ENCODE measurements at places on chromosomes 13 and 19.

GRCh38 chr13:48429886-48430285 lies 17.0 kb upstream of the LPAR6 start:
- no peak for DNase-seq

DNA sequence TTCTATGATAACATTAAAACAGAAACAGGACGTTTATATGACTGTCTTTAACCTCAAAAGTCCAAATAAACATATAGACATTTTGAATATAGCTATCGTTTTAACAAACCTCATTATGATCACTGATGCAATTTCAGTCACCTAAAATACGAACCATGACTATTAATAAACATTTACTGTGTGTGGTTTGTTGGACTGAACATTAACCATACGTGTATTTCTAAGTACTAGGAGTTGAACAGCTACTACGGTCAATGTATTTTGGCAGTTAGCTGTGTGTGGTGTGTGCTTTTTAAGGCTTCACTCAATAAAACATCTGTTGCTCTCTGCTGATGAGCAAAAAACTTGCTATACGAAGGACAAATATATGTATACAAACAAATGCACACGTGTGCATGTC lies 281.4 kb downstream of the ABCC4 start:
- DNase-seq = no peak

GRCh38 chr19:12984683-12985048 lies 10.6 kb upstream of the NFIX start:
- DNase-seq = no peak

DNA sequence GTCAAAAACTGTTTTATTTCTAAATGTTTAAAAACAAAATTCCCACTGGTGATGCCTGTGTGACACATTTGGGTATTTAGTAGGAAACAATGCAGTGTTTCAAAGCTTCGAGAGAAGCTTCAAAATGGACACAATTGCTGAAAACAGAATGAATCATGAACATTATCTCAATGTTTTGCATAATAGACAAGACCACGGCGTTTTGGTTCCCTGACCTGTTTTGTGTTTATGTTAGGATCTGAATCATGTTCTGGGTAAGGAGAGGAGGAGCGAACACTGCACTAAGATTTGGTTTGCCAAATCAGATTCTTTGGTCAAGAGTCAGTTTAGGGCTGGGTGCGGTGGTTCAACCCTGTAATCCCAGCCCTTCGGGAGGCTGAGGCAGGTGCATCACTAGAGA lies 42.2 kb downstream of the IFT88 start:
- no peak for DNase-seq

GRCh38 chr13:76440568-76440967 lies 445.6 kb downstream of the KCTD12 start:
- no peak for DNase-seq

GRCh38 chr13:76693086-76693485 lies 193.1 kb downstream of the KCTD12 start:
- DNase-seq = no peak

DNA sequence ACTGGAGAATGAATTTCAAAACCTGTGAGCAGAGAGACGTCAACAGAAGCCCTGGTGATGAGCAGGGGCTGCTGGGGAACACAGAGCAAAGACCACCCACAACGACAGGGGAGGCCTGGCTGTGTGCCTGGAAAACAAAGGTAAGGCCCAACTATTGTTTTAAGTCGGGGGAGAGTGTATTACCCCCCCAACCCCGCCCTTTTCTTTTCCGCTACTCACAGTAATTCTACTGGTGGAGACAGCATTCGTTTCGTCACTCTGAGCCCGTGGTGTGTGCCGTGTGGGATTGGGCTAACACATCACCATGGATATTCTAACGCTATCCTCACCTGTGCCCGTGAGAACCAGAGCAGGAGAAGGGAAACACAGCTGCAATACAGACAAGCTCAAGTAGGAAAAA lies 18.6 kb upstream of the ADPRHL1 start:
- DNase-seq = no peak

DNA sequence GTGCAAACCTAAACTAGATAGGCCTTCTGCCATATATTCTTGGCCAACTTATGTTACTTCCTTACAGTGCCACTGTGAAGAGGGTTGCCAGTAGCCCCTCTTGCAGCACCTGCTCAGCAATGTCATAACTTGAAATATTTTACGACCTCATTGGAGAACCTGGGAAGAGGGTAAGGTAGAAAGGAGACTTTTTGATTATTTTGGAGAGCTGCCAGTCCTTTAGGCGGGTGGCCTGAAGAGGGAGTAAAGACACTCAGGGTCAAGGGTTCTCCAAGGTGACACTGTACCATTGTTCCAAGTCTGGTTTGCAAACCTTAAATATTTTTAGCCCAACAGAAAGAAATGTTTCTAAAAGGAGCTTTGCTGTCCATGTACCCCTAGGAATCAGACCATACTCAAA lies 118.3 kb downstream of the FLT1 start:
- no peak for DNase-seq

DNA sequence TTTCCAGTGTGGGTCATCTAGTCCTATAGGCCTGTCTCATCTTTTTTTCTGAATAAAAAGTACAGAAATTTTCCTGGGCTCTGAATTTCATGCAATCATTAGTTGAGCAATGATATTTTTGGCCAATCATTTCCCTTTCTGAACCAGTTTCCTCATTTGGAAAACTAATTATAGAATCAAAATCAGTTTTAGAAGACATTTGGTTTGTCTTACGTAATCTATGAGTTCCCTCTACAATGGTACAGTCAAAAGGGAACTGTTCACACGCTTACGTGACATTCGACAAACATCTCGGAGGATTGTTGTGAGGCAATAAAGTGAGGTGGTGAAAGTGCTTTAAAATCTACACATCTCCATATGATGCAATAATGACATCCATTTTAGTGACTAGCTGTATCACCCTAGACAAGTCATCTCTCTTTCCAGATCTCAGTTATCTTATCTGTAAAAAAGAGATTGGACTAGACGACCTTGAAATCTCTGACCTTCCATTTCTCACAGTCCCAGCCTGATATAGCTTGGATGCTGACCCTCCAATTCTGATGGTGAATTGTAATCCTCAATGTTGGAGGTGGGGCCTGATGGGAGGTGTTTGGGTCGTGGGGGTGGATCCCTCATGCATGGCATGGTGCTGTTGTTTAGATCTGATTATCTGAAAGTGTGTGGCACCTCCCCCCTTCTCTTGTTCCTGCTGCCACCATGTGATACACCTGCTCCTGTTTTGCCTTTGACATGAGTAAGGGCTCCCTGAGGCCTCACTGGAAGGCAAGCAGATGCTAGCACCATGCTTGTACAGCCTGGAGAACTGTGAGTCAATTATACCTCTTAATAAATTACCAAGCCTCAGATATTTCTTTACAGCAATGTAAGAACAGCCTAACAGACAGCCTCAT lies 26.7 kb downstream of the FLT1 start:
- DNase-seq = no peak

DNA sequence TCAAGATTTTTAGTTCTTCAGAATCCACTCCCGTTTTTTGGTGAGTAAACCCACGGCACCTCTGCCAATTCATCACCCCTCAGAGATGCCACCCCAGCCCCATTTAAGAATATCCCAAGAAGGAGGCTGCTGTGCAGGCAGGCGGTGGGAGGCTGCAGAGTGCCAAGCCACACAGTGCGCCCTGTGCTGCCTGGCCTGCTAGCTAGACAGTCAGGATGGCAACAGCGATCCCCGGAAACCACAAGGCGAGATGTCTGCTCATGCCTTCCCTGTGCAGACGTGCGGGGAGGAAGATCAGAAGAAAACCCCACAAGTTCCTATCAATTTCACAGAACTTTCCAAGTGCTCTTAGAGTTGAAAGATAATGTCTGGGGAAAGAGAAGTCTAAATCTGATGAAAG lies 64.8 kb upstream of the GPR183 start:
- DNase-seq = no peak

GRCh38 chr19:30217461-30217860 lies 154.7 kb upstream of the ZNF536 start:
- no peak for DNase-seq

DNA sequence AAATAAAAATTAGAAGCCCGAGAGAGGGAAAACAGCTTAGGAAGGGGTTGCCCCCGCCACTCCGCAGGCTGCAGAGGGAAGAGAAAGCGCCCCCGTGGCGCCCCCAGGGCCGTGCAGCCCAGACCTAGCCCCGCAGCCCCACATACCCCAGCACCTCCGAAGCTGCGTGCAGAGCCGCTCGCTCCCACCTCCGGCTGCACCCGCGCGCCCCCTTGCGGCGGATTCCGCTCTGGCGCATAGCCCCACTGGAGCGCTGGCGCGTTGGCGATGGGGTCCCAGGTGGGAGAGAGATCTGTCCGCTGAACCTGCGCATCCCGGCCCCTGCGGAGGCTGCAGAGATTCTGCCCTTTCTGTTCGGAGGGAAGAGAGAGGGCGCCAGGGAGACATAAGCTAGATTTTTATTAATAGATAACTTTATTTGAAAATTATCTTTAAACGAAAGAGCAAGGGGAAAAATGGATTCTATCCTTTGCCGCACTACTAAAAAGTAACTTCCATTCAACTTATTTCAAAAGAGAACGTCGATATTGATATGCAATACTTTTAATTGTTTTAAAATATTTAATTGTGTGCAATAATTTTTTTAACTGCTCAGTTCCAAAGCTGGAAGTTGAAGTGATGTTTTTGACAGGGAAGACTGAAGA lies 11.7 kb upstream of the CLN5 start:
- DNase-seq = no peak

DNA sequence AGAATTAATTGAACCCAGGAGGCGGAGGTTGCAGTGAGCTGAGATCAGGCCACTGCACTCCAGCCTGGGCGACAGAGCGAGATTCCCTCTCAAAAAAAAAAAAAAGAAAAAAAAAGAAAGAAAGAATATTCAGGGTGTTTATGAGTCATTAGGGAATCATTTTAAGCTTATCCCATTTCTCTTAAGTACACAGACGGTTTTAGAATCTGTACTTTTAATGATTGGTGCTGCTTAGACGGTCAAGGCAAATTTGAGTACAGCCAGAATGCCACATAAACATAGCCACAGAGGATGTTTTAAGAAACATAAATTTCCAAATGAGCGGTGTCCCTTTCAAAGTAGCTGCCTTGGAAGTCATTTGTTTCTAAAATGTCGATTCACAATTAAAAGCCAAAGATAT lies 2.6 kb downstream of the SPRYD7 start:
- no peak for DNase-seq

DNA sequence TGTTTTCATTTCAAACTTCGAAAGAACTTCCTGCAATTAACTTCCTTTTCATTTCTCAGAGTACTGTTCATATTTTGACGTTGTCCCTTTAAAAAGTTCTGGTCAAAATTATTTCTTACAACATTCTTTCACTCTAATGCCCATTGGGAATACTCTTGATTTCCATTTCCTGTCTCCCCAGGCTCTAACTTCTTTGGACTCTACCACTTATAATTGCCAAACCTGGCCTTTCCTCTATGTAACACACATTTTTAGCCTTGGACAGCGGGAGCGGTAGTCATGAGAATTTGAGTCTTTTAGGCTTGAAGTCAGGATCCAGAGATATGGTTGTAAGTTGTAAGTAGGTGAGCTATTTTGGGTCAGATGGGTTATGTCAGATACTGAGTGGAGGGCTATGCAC lies 163.5 kb upstream of the SPRY2 start:
- no peak for DNase-seq

- DNase-seq = no peak
Measured at GRCh38 chr13:37473035-37473434, 125.5 kb downstream of the POSTN start.
